T47D (cell line): ENCODE measurements at places on chromosomes 16 and 17.
A peak's percentile ranks its signal among the peaks of the same experiment; 100 is the strongest.

- no peak for DNase-seq
These were observed 58.3 kb downstream of the RBFOX1 start for GRCh38 chr16:7390974-7391373.

DNA sequence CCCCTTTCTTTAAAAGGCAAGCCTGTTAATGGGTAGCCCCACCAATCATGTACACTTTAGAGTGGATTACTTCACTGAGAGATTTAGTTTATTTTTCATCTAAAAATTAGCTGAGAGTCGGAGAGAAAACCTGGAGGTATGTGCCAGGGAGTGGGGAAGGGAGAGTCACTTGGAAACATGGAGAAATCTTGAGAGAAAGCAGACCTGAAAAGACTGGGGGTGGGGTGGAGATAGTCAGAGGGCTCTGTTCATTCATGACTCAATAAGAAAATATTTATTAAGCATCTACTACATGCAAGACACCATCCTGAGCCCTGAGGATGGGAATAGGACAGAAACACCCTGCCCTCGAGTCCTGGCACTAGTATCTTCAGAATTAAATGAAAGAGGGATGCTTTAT lies 27.4 kb upstream of the RCVRN start:
- DNase-seq, result no peak

DNA sequence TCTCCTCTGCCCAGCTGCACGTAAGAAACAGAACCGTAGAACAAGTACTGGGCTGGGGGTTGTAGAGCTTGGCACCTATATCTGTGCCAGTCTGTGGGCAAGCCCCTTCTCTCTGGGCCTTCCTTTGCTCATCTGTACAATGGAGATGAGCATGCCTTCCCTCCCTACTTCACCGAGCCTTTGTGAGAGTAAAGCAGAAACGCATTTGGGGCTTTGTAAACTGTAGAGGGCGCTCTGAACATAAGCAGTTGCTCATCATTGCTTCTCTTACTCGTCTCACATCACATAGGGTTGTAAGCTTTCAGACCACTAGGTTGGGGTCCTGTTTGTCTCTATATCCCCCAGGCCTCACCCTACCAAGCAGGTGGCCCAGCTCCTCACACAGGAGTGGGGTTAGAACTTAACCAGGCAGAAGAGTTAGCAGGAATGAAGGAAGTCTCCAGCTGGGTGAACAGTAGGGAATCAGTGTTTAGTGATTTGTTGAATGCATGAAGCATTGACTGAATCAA lies 15.1 kb downstream of the SAMD14 start:
- peak; percentile 83 for DNase-seq

- DNase-seq, result no peak
These were observed at the start of gene CORO6 for GRCh38 chr17:29622337-29623282. CORO6 (minus strand) TSS chr17:29622912; CDS start chr17:29621421, 1,491 bp downstream.

DNA sequence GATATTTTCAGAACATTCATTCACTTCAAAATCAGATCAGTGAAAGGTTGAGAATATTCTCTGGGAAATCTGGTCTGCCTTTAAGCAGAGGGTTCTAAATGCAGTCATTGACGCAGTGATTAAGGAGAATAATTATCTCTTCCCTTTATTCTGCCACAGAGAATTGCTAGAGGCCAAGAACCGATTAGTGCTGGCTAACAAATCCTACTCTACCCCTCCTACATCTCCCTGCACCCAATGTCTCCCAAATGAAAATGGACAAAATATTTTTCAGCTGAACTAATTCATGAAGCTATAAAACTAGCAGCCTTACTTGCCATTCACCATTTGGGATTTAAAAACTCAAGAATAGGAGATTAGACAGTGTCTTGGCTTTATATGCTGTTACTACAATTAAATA lies 185.5 kb upstream of the SOX9 start:
- DNase-seq, result no peak

DNA sequence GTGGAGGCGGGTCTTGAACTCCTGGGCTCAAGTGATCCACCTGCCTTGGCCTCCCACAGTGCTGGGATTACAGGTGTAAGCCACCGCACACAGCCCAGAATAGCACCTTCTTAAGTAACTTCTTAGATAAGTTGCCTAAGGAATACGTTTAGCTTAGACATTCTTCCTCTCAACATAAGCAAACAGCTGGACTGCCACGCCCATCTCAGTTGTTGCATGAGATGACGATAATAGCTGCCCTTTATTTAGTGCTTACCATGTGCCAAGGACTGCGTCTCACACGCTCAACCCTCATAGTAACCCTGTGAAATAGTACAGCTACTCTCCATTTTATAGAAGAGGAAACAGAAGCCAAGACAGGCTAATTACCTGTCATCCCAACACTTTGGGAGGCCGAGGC lies 11.8 kb downstream of the HASPIN start:
- DNase-seq, result no peak
